ENCODE measurements at places on chromosomes 5 and 9. TPM values are rescaled to one million over a fixed set of nuclear protein-coding genes. Genes with fewer than 3 reads are reported as not detected.

SMU1 gene
- total RNA-seq: 37.5 TPM

IL5 gene
- total RNA-seq: not detected

EGFLAM gene
- total RNA-seq: 0.16 TPM

ABL1 gene
- total RNA-seq: 58.5 TPM

NR5A1 gene
- not detected for total RNA-seq

FGF10 gene
- 0.79 TPM for total RNA-seq

PPP1R26 gene
- 5.7 TPM for total RNA-seq

MYO10 gene
- total RNA-seq: 33.6 TPM

TAF11L10 gene
- total RNA-seq: not detected

WDR70 gene
- 32.0 TPM for total RNA-seq

FOXI1 gene
- total RNA-seq: not detected

ACSL6 gene
- total RNA-seq: under 0.01 TPM

GALNT12 gene
- total RNA-seq: 37.4 TPM

TMEM267 gene
- total RNA-seq: 17.5 TPM

OCLN gene
- total RNA-seq: 0.26 TPM

PCDHA3 gene
- 0.34 TPM for total RNA-seq

All from bronchial smooth muscle cell (primary cell).